Right kidney (tissue), 9 donors: ENCODE measurements at places on chromosomes 4 and X.

- DNase-seq, result no peak
These were observed 643 bp downstream of the FHL1 start for GRCh38 chrX:136147976-136148375.

GRCh38 chrX:6307156-6307555, 78.5 kb upstream of the NLGN4X start:
- DNase-seq, result no peak

DNA sequence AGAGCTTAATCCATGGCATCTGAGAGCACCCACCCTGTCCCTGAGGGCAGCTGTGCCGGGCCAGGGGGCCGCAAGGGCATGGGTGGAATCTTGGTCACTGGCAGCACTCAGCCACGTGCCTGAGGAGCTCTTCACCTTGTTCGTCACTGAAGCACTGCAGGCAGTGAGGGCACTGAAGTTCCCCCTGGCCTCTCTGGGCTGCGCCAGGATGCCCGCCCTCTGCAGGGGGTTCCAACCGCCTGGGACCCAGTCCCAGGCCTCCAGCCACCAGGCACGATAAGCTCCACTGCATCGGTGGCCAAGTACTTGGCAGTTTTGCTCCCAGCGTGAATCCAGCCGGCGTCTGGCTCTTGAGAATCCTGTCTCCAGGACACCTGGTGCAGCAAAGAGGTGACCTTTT, 96.4 kb upstream of the MED14 start:
- no peak for DNase-seq

DNA sequence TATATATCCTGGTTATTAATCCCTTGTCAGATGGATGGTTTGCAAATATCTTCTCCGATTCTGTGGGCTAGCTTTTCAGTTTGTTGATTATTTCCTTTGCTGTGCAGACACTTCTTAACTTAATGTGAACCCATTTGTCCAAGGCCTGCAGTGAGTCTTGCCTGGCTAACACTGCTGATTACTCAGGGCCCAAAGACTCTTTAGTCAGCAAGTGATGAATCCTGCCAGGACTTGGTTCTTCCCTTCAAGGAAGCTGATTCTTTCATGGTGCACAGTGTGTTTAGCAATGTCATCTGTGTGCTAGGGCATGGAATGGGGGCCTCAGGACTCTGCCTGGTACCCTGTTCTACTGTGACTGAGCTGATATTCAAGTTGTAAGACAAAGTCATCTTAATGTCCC, 81.8 kb upstream of the TEX13A start:
- DNase-seq, result no peak

DNA sequence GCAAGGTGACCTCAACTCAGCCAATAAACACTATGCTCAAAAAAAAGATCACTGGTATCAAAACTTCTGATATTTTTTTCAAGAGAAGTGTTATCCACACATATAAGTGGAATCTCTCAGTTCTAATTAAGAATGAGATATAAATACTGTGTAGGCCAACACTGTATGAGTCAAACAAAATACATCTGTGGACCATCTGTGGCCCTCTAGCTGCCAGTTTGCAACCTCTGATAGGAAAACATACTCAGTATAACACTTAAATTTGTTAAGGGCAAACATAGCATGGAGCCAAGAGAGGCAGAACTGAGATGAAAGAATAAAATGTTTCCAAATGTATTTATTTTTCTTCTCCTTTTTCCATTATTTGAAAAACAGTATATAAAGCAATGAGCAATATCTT, 377.3 kb downstream of the ARAP2 start:
- no peak for DNase-seq

DNA sequence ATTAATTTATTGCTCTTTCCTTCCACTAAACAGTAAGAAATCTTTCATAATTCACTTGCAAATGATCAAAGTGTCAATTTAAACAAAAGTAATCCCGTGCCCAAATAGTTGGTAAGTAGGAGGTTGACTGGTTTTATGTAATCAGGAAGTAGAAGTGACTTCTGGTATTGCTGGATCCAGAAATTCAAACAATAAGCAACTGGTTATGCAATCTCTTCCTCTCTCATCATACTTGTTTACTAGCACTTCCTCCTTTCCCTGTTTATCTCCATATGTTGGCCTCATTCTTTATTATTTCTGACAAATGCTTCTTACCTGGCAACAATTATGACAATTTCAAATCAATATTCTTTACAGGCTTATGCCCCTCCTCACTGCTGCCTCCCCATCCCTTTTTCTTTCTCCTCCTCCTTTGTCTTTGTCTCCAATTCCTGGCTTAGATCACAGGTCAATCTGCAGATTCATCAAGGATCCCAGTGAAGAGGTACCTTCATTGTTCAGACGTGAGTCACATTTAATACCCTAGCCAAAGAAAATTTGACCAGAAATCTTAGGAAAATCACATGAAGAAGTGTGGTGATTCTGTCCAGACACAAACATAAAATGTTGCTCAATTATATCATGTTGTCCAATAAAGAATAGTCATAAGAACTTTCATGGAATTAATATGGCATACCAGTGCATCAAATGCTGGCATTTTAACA, 323.2 kb upstream of the PCDH7 start:
- DNase-seq, result no peak

DNA sequence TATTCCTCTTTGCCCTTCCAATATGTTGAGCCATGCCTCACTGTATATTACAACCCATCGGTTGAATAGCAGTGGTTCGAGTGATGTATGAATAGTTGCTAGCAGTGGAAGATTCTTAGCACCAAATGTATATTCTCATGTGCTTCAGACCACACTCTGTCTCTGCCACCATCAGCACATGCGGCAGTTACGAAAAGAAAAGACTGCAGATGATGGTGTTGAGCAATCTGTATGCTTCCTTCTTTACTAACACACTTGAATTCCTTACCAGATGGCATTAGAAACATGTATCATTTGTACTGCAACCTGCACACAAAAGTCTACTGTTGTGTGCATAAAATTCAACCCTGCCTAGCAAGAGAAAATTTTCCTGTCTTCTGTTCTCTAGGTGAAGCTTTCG, 214.6 kb downstream of the ENOX2 start:
- no peak for DNase-seq

DNA sequence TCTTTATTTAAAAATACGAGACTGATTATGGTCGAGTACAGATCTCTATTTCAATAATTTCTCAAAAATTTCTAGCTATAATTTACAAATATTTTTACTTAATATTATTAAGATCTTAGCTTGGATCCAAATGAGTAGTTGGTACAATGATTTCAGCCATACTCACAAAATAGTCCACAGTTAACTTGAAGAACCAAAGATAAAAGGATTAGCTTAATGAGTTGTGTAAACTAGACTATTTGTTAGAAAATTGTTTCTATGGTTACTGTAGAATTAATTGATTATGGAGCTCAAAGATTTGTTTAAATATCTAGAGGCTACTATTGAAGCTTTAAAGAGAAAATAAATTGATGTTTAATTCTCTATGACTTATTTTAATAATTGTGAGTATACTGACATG, 1.6 kb downstream of the UGT2B10 start:
- no peak for DNase-seq

GRCh38 chr4:128688846-128689437, 120.6 kb upstream of the JADE1 start:
- no peak for DNase-seq

GRCh38 chrX:6667048-6667768, 132.3 kb upstream of the VCX3A start:
- DNase-seq, result no peak

DNA sequence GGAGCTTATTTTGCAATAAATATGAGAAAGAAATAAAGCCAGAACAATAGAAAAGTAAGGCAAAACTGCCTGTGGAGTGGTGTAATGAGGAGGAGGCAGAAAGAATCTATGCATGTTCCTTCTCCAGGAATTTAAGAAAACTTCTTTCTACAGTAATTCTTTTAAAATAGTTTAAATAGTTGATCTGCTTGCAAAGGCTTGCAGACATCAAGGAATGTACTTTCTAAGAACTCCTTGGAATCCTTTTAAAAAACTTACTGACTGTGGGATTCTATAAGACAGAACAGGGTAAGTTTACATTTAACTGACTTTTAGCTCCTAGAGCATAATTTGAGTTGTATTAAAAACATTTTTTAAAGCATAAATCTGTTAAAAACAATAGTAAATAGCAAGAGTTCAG, 63.2 kb upstream of the ALB start:
- no peak for DNase-seq

DNA sequence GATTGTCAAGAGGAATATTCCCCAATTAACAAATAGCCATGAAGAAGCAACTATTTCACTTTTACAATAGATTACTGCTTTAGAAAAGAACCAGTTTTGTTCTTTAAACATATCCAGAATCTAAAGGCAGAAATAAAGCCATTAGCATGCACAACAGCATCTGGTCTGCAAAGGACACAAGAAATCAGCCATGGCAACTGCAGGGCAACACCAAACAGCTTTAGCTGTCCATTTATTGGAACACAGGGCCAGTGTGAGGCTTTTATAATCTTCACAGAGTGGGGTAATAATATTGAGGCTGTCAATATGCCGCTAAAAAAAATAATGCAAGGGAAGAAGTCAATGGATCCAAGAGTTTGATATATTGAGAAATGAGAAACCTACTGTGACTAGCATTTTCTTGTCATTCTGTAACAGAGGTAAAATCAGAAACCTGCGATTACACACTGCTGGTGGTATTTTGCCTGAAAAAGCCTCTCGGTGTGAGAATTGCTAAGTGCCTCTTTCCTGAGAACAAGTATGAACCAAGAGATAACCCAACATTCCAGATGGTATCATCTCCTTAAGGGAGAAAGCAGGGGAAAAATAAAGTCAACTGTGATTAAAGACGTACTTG, 2.7 kb upstream of the BANK1 start:
- no peak for DNase-seq

DNA sequence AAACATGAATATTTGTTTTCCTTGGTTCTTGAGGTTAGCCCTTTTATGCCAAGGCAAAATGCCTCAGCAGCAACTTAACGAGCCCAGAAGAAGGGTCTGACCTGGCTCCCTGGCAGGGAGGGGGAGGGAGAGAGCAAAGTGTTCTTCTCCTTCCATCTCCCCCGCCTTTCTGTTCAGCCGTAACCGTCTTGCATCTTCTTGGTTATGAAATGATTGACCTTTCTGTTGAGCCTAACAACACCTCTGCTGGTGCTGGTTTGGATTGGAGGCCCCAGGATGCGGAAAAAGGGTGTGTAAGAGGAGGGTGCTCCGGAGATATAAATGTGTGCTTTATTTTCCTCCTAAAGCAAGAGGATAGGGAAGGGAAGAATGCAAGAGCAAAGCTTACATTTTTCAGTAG, 44.7 kb downstream of the PTTG2 start:
- DNase-seq, result no peak

DNA sequence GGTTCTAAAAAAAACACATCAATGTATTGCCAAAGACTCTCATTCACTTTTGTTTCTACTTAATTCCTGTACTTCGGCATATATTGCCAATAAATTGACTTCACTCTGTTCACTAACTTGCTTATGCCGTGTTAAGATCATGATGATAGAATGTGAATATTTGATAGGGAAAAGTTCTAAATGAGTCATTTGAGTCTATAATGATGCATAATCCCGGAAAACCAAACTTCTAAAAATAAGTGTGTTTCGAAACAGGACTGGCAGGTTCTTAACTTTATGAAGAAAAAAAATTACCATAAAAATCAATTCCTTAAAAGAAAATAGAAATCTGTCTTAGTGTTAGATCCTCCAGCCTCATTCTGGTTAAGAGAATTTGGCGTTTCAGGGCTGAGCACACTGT, 387.5 kb upstream of the FTHL17 start:
- no peak for DNase-seq

DNA sequence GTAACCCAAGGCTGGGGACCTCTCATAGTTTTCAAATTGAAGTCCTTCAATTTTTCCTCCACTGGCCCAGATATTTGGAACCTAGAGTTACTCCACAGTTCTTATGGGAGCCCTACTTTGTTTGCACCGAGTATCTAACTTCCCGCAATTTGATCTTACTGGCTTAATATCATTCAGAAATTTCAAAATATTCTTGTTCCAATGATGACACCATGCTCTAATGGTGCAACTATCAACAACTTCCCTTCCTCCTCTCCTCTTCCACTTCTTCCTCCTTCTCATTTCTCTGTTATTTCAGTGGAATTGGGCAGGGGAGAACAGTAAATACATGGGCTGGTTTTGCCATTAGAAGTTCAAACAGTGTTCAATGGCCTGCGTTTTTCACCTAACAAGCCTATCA, 20.2 kb downstream of the PDCL2 start:
- DNase-seq, result no peak

GRCh38 chr4:154015578-154015977, 226.7 kb upstream of the SFRP2 start:
- DNase-seq, result no peak

DNA sequence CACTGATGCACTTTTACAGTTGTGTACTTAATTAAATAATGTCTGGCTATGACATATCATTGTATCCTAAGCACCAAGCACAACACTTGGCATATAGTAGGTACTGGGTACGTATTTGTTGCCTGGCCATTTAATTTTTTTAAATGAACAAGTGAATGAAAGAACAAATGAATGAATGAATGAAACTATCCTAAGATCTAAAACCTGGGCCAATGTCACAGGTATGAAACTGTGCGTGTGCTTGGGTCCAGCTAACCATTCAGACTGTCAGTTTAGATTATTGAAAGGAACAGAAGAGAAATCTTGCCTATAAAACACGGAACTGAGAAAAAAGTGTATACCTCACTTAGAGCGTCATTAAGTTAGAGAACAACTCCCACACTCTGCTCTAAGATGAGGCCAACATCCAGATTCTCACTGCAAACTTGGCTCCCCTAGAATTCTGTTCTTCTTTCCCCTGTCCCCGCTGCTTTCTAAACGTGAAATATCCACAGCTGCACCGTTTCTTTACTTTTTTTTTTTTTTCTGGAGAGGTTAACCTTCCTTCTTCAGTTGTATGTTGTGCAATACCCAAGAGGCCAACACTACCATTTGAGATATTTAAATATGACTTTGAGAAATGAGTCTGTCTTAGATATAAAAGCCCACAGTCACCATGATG, 17.3 kb upstream of the SEL1L3 start:
- DNase-seq, result no peak

DNA sequence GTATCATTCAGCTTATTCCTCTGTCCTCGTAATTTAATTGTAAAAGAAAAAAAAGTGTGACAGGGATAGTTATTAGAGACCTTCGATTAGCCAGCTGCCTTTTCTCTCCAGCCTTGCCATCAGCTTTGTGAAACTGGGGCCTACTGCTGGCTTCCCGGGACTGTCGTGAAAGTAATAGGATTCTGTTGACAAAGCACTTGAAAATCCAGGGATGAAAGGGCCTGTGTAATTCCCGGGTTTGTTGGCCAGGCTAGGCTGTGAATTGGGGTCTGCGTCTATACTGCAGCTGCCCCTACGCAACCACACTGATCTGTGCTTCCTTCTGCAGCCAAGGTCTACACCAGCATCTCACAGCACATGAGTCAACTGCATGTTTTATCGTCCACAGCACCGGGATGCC, 120.4 kb upstream of the SCML1 start:
- no peak for DNase-seq

GRCh38 chrX:39827951-39828350, 269.8 kb downstream of the BCOR start:
- no peak for DNase-seq
